ENCODE measurements at places on chromosomes 5 and 9.
A peak's percentile ranks its signal among the peaks of the same experiment; 100 is the strongest.

DNA sequence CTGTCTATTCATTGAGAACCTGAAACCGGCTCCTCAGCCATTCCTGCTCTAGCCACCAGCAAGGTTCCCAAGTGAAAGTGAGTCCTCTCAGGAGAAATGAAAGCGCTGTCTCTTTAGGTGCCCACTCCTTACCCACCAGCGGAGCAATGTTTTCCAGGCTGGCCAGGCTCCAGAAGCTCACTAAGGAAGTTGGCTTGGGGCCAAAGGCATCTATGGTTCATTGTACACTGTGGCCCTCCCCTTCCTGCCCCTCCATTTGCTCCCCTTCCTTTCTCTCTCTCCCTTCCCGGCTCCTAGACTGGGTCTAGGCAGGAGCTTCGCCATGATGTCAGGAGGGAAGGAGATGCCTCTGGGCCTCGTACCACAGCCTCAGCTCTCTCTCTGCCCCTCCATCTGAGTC lies 1.1 kb upstream of the GABRP start:
- no peak for DNase-seq

DNA sequence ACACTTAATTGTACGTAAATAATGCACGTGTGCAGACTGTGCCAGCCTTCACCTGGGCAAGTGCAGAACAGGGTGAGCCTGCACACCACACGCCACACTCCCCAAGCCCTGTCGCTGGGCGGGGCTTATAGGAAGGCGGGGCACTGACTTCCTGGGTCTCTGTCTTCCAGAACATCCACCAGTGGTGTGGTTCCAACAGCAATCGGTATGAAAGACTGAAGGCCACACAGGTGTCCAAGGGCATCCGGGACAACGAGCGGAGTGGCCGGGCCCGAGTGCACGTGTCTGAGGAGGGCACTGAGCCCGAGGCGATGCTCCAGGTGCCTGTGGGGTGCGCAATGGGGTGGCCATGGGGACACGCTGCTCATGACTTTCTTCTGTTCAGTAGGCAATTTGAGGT lies 44.2 kb downstream of the GSN start:
- no peak for DNase-seq

DNA sequence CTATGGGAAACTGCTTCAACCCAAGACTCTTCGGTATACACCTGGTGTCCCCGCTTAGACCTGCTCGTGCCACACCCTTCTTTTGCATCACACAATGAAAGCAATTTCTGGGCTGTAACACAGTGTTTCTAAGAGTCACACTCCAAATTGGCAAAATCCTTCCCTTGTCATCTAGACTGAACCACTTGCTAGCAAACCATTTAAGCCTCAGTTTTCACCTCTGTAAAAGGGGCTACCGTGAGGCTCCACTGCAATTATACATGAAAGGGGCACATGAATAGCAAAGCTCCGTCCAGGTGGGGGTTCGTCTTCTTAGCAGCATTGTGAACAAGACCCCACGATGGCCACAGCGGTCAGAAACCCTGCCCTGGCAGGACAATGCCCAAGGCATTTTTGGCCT lies 166.8 kb downstream of the PAX5 start:
- DNase-seq: no peak

GRCh38 chr5:133049726-133050048 lies 2.1 kb upstream of the HSPA4 start:
- DNase-seq: no peak

- DNase-seq: no peak
These were observed 65.0 kb upstream of the GGTA1 start for GRCh38 chr9:121564504-121565260.

DNA sequence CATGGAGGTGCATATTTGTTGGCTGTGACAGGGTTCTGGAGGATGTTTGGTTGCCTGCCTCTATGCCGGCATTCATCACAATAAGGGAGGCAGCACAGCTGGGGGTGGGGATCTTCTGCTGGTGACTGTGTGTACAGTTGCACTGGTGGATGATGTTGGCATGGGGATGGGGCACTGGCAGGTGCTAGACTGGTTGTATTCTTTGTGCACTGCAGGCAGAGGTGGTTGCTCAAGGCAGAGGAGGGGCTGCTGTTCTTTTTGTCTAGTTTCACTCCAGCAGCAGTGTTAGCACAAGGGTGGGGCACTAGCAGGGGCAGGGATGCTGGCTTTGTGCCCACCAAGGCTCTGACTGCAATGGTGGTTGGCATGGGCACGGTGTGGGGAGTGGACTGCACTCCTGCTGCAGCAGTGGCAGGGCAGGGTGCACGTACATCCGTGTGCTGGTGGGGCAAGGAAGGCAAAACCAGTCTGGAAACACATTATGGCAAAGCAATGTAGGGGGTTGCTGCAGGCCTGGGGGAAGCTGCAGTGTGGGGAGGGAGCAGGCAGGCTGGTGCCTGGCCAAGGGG lies 69.3 kb downstream of the ISOC1 start:
- no peak for DNase-seq

GRCh38 chr5:174003795-174004194 lies 14.8 kb downstream of the C5orf47 start:
- no peak for DNase-seq

- DNase-seq: no peak
These were observed 186.5 kb downstream of the ERCC6L2 start for GRCh38 chr9:96062031-96062430.

GRCh38 chr5:60377826-60378225 lies 322.1 kb downstream of the DEPDC1B start:
- no peak for DNase-seq

GRCh38 chr5:87069974-87070608 lies 197.6 kb upstream of the RASA1 start:
- DNase-seq: no peak

DNA sequence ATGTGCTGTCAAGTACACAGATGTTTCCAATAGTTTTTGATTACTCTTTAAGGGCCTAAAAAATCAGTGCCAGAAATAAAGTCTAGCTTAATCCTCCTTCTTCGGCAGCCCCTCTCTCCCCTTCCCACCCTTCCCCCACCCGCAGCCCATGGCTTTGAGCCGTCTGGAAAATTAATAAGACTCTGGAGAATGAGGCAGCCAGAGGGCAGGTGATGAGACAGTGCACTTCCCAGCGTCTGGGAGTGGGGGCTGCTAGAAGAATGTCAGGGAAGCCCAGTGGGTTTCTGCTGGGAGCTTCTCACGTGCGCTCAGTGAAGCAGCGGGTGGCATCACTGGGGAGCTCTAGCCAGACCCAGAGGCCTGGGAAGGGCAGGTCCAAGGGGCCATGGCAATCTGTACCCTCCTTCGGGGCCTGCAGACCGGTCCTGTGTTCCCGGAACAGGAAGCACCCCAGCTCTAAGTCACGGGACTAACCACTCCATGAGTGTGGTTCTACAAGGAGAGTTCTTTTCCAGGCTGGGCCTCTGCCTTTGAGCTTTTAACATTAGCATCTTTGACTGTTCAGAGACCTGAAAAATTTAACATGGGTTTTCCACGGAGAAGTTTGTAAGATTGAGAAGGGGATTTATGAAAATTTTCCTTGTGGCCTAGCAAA lies 164.8 kb upstream of the OTULINL start:
- DNase-seq: no peak

DNA sequence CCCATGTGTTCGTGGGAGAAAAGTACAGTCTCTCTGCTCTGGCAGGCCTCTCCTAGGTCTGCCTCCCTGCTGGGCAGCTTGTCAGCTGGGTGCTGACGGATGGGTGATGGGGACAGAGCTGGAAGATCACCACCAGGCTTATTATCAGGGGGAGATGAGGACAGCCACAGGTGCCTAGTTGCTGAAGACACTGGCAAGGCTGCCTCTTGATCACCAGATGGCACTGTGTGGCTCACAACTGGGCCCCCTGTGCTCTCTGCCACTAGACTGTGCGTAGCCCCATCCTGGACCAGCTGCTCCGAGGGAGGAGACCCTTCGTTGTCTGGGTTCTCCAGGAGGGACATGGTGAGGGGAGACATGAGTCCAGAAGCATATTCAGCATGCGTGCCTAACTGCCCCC lies 73.0 kb downstream of the KIF24 start:
- DNase-seq: no peak

GRCh38 chr5:3598207-3598606 lies 2.6 kb downstream of the IRX1 start:
- DNase-seq: no peak

- no peak for DNase-seq
These were observed 1.3 kb downstream of the ASTN2 start for GRCh38 chr9:117413346-117414219.

DNA sequence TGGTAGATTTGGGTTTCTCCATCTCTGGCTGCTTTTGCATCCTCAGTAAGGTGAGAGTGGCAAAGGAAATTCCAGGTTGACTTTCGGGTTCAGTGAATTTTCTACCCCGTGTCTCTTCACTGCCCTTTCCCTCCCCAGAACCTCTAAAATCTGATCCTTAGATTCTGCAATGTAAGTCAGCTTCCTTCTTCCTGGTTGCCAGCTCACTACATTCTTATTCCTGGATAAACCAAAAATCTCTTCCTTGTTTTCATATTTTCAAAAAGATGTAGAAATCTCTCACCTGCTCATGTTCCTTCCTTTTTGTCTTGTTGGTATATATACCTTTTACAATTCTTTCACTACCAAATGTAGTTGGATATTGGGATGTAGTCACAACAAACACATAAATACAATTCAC lies 145.8 kb downstream of the TMC1 start:
- DNase-seq: no peak

DNA sequence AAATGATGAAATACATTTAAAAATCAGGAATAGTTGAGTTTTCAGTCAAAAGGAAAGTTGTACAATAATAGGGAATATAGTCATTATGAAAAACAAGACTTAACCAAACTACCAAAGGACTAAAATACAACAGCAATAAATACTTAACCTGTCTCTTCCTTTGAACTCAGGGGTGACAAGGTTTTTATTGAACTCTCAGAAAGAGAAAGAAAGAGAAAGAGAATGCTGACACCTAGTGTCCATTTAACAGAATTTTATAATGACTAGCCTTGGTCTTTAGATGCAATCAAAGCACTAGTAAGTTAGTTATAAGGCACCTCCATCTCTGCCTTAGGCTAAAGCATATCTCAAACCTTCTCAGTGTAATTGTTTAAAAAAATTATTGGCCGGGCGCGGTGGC lies 47.5 kb downstream of the UIMC1 start:
- no peak for DNase-seq

DNA sequence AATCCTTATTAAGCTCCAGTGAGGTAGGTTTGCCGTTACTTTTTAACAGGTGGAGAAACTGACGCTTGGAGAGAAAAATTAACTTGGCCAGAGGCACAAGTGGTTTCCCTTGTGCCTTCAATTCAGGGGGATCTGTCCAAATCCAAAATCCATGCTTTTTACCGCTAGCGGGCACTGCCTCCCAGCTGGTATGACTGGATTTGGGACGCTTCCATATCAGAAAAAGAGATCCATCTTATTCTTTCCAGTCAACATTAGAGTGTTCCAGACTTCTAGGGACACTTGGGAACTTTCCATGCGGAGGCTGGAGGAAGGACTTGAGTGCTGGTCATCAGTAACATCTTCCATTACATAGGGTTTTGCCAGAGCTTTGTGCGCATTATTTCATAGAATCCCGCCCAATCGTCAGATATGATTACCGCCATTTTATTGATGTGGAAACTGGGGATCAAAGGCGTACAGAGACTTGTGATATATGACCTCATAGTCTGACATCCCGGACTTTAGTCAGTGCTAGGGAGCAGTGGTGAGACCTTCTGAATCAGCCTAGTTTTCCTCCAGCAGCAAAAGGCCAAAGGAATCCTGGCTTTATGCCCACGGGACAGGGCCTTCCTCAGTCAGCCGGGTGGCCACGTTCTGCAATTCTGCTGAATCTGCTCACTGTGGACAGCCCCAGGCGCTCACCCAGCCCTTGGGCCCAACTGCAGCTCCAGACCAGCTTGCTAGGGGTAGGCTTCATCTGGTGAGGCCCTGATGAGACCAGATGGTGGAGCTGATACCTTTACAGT lies 1.1 kb upstream of the GNPDA1 start:
- no peak for DNase-seq

DNA sequence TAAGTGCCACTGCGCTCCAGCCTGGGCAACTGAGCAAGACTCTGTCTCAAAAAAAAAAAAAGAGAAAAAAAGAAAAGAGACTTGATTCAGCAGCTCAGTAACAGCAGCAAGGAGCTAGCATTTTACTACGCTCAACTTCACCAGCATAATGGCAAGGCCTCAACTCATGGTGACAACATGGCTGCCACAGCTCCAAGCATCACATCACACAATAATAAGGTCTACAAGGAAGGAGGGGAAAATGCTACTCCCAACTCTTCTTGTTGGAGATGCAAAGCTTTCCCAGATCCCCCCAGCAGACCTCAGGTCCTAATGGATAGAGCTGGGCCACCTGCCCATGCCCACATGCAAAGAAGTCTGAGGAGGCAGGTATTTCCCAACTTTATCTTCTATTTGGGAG lies 86.2 kb upstream of the RAPGEF1 start:
- DNase-seq: no peak

DNA sequence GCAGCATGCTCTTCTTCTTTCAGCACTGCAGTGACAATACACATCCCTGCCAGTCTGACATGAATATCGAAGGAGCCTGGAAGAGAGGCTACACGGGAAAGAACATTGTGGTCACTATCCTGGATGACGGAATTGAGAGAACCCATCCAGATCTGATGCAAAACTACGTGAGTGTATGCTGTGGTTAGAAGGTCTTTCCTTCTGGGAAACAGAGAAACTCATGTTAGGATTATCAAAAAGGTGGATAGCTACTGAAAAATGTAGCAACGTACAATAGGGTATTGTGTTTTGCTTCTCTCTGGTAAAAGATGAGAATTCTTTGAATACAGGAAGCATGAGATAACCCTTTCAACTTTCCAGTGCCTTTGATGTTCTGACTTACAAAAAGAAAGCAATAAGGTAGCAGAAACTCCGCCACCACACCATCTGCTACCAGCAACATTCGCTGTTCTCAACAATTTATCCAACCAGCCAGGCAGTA lies 133.3 kb downstream of the PCSK5 start:
- DNase-seq: no peak

GRCh38 chr9:94860678-94861588 lies 134.4 kb downstream of the AOPEP start:
- DNase-seq: peak; percentile 52

- no peak for DNase-seq
These were observed 140.0 kb downstream of the PBX3 start for GRCh38 chr9:125887172-125887571.

- no peak for DNase-seq
These were observed 188.1 kb downstream of the RFX3 start for GRCh38 chr9:3337515-3338225.

All from stimulated activated CD8-positive, alpha-beta memory T cell treated with anti-CD3 and anti-CD28 coated beads, Interleukin-4, amount 100 ng/mL, for 4 hours (primary cell).